Stimulated activated CD8-positive, alpha-beta memory T cell treated with anti-CD3 and anti-CD28 coated beads, Interleukin-7, amount 100 ng/mL, for 1 hour (primary cell): ENCODE measurements at places on chromosomes 12 and 14.

DNA sequence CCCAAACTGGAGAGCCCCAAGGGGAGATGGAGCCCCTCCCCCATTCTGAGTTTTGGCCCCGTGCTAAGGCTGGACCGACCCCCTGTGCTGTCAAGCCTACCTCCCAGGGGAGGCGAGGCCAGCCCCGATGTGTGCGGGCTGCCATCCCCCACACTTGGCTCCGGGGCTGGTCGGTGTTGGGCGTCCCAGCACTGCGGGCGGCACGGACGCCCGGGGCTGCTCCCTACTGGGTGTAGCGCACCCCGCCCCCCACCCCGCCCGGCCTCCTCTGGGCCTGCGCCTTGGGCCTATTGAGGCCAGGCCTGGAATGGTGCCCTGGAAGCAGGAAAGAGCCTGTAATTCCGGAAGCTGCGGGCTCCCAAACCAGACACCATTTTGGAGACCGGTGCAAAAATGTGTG lies 2.6 kb downstream of the DCAF4 start:
- DNase-seq: no peak

- DNase-seq: peak; percentile 23
Measured at GRCh38 chr12:113912760-113913329, 53.3 kb downstream of the RBM19 start.

GRCh38 chr14:50257732-50258131 lies 26.4 kb upstream of the SOS2 start:
- DNase-seq: no peak

- DNase-seq: peak; percentile 25
Measured at GRCh38 chr12:388541-389141, 479 bp downstream of the KDM5A start.

- DNase-seq: no peak
Measured at GRCh38 chr12:81170072-81170471, 92.2 kb downstream of the ACSS3 start.

DNA sequence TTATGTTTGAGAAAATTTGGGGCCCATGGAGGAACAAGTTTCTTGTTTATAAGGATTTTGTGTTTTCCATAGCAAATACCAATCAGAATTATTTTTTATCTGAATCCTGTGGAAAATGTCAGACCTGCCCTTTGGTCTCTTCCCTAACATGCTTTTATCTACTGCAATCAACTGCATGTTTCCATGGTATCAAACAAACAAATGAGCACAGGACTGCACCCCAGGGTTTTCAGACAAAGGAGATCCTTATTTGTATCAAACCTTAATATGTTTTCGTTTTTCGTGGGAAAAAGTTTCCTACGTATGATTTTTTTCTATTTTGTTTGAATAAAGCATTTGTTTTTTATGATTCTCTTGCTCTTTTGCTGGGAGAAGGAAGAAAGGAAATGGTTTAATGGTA lies 91.1 kb downstream of the GPR135 start:
- no peak for DNase-seq

- no peak for DNase-seq
Measured at GRCh38 chr12:52221912-52222457, 11.1 kb upstream of the KRT7 start.

GRCh38 chr12:104624529-104624928 lies 167.8 kb downstream of the CHST11 start:
- DNase-seq: no peak

DNA sequence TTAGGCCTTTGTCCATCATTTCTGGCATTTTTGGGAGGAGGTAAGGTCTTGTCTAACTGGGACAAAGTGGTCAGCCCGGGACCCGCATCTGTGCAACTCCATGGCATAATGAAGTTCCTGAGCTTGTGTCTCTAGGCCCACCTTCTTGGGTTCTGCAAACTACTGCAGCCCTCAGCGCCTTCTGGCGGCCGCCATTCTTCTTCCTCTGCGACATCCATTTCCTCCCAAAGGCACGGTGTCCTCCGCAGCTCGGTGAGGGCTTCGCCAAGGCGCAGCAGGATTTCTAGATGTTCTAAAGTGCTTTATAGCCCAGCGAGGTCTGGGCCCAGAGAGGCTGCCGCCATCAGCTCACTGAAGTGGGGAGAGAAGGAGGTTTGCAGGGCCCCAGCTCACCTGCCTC lies 134.4 kb upstream of the OR4E1 start:
- no peak for DNase-seq

DNA sequence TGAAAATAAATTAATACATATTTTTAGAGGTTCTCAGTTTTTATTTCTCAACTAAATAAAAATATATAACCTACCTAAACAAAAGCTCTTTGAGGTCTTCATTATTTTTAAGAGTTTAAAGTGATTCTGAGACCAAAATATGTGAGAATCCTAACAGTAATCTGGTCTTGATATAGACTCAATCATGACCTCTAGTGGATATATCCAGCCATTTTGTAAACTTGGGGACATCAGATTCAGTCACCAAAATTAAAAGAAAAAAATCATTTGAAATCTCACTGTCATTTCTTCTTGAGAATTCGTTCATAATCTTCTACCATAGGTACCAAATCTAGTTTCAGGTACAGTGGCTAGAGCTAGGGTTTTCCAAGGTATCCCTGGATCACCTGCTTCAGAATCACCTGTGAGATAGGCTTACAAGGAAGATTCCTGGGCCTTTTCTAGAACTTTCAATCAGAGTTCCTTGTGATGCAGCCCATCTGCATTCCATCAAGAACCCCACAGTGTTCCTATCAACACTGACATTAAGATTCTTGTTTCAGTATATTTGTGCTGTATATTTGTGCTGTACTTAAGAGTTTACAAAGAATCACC lies 214.9 kb downstream of the ADAMTS20 start:
- DNase-seq: no peak

DNA sequence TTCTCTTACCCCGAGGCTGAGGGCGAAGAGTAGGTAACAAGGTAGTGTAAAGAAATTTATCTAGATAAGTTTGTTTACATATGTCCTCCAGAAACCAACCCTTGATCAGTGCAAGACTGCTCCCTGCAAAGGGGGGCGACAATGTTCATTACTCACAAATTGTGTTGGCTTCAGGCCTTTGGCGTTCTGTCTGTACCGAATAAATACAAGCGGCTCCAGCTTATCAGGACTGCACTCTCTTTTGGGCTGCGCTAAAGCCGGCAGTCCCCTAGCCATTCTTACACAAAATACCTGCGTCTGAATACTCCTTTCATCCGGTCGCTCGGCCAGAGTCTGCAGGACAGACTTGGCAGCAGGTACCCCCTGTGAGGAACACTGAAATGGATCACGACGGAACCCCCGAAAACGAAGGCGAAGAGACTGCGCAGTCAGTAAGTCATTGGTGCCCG lies 116.4 kb downstream of the PPHLN1 start:
- no peak for DNase-seq

GRCh38 chr12:57467212-57467874 lies 7.8 kb downstream of the GLI1 start:
- DNase-seq: no peak

DNA sequence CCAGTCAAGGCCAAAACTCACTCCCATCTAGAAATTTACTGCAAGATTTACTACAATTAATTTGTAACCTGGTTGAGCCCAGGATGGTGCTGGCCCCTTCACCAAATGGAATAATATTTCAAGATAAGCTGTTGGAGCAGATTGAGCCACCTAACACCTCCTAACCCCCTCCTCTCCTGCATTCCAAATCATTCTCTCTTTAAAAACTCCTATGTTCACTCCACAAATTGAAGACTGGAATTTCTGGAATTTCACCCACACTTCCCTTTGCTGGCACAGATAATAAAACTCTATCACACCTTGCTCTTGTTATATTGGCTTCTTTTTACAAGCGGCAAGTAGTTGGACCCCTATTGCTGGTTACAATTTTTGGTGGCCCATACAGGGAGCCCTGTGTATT lies 41.7 kb downstream of the MIS18BP1 start:
- no peak for DNase-seq

- DNase-seq: no peak
Measured at GRCh38 chr14:44316647-44317440, 190.2 kb downstream of the FSCB start.

GRCh38 chr14:42299692-42300091 lies 693.0 kb downstream of the LRFN5 start:
- no peak for DNase-seq

DNA sequence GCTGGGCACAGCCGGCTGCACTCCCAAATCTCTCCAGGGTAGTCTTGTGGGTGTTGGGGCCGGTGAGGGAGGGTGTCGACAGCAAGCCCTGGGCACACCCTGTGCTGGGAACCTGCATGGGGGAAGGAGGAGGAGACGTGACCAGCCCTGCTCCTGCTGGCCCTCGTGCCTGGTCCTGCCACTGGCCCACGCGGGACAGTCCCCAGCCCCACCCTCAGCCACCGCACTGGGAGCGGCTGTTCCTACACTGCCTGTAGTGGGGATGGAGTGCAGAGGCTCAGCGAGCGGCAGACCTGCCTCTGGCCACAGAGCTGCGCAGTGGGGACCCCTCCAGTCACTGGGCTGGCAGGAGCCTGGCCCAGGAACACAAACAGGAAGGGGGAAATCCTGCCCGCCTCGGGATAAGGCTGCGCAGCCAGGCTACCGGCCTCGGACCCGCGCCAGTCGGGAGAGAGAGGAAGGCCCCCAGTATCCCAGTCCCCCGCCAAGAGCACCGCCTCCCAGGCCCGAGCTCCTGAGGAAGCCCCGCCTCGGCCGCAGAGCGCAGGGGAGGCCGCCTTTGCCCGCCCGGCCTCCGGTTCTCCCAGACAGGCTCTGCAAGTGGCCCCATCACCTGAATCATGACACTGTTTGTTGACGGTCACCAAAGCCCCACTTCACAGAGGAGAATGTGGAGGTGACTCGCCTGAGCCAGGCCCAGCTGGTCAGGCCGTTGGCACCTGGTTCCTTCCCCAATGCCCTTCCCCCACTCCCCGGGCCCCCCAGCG lies 10.6 kb downstream of the AHNAK2 start:
- no peak for DNase-seq

GRCh38 chr12:50615145-50615906 lies 110.5 kb downstream of the DIP2B start:
- no peak for DNase-seq

GRCh38 chr12:70876952-70877351 lies 43.6 kb downstream of the PTPRR start:
- no peak for DNase-seq

DNA sequence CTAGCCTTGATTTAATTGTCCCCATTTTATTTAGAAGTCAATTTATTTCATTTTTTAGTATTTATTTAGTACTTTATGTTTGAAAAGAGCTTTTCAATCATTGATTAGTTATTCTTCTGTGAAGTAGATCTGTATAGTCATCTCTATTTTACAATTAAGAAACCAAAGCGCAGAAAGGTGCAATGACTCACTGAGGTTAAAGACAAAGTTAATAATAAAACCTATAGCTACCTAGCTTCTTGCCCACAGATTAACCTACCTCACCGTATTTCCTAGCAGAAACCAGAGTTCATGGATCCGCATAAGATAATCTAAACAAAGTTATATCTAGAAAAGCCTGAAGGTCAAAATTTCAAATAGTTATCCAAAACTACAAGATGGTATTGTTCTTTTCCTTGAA lies 176.4 kb downstream of the GRIN2B start:
- DNase-seq: no peak

- DNase-seq: no peak
Measured at GRCh38 chr14:98169170-98169587, 1102.8 kb downstream of the BCL11B start.

- DNase-seq: no peak
Measured at GRCh38 chr14:54881235-54881760, 21.3 kb downstream of the GCH1 start.

GRCh38 chr12:9673404-9674225 lies 4.1 kb downstream of the CLEC2D start:
- DNase-seq: no peak

GRCh38 chr14:50928002-50928635 lies 16.2 kb downstream of the PYGL start:
- DNase-seq: no peak

- DNase-seq: no peak
Measured at GRCh38 chr12:98771811-98772752, 127.0 kb downstream of the APAF1 start.

DNA sequence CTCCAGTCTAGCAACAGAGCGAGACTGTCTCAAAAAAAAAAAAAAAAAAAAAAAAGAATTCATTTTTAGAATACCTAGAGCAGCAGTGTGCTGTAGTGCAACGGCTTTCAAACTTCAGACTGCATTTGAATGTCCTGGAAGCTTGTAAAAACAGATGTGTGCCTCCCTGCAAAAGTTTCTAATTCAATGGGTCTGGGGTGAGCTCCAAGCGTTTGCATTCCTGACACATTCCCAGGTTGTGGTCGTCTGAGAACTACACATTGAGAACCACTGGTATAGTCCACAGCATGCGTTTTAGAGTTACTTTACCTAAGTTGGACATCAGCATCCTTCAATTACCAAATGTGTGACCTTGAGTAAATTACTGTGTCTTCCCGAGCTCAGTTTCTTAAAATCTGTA lies 816.8 kb downstream of the NRXN3 start:
- no peak for DNase-seq

- DNase-seq: no peak
Measured at GRCh38 chr14:32007755-32008362, 69.2 kb upstream of the ARHGAP5 start.

DNA sequence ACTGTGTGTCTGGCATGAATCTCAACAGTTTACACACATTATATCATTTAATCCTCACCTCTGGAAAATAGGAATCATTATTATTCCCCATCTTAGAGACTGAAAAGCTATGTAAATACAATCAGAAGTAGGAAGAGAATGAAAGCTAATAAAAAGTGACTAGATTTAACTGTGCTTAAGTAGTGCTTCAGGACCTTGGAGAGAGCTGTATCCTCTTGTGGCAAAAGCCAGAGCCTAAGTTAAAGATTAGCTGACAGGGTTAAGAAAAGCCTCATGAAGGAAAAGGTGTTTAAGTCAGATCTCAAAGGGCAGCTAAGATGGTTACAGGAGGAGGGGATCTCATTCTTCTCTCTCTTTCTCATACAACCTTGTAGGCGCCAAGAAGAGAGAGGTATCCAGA lies 65.3 kb upstream of the TMEM233 start:
- no peak for DNase-seq

- no peak for DNase-seq
Measured at GRCh38 chr12:116136340-116136739, 141.2 kb downstream of the MED13L start.

GRCh38 chr12:51746416-51746815 lies 102.1 kb downstream of the FIGNL2 start:
- DNase-seq: no peak

- DNase-seq: no peak
Measured at GRCh38 chr14:54549862-54550261, 17.1 kb upstream of the SAMD4A start.

- no peak for DNase-seq
Measured at GRCh38 chr12:51275088-51275487, 4.9 kb upstream of the SMAGP start.

- no peak for DNase-seq
Measured at GRCh38 chr12:93624595-93625294, 52.3 kb downstream of the SOCS2 start.

- no peak for DNase-seq
Measured at GRCh38 chr12:59861635-59862034, 265.8 kb downstream of the SLC16A7 start.

- no peak for DNase-seq
Measured at GRCh38 chr12:122366685-122367475, 55.6 kb downstream of the CLIP1 start.

GRCh38 chr12:94149119-94149780 lies 873 bp downstream of the PLXNC1 start:
- no peak for DNase-seq

GRCh38 chr12:20366776-20367409 lies 1.4 kb upstream of the PDE3A start:
- DNase-seq: no peak

GRCh38 chr12:247271-247670 lies 15.4 kb downstream of the SLC6A13 start:
- no peak for DNase-seq
